Activated naive CD4-positive, alpha-beta T cell treated with anti-CD3 and anti-CD28 coated beads for 36 hours (primary cell): ENCODE measurements at places on chromosomes 7 and 10. TPM values are rescaled to one million over a fixed set of nuclear protein-coding genes. Genes with fewer than 3 reads are reported as not detected.

EMX2 gene
- total RNA-seq = not detected

GRCh38 chr7:130598056-130598455 lies 70.5 kb downstream of the COPG2 start:
- DNase-seq = no peak
- H3K27ac ChIP-seq = no peak overlapping the region

GRCh38 chr7:102320181-102320580 lies 33.5 kb downstream of the SH2B2 start:
- H3K36me3 ChIP-seq = no peaks in the 10 kb centered on the region
- no peaks in the 10 kb centered on the region for H3K27me3 ChIP-seq
- H3K27ac ChIP-seq = no peak overlapping the region
- no peak overlapping the region for H3K4me3 ChIP-seq
- H3K4me1 ChIP-seq = no peaks in the 10 kb centered on the region

- H3K36me3 ChIP-seq = no peaks in the 10 kb centered on the region
- no peak for DNase-seq
- peaks cover 20% of the 10 kb centered on the region for H3K27me3 ChIP-seq
These were observed 298.2 kb upstream of the GALNT17 start for GRCh38 chr7:70833726-70834125.

FFAR4 gene
- total RNA-seq = not detected

- peaks cover 64% of the 10 kb centered on the region for H3K4me1 ChIP-seq
- peak overlapping the region; percentile 95 for H3K27ac ChIP-seq
- DNase-seq = peak; percentile 79
These were observed 3.7 kb downstream of the RGS10 start for GRCh38 chr10:119538632-119539358.

- H3K4me1 ChIP-seq = no peaks in the 10 kb centered on the region
- H3K27me3 ChIP-seq = peaks cover 12% of the 10 kb centered on the region
- DNase-seq = no peak
- H3K4me3 ChIP-seq = no peak overlapping the region
These were observed 492.4 kb downstream of the TNS3 start for GRCh38 chr7:47089461-47089860.

CCDC172 gene
- not detected for total RNA-seq

LIPA gene
- total RNA-seq = 16.1 TPM

HOXA10 gene
- total RNA-seq = not detected

DNA sequence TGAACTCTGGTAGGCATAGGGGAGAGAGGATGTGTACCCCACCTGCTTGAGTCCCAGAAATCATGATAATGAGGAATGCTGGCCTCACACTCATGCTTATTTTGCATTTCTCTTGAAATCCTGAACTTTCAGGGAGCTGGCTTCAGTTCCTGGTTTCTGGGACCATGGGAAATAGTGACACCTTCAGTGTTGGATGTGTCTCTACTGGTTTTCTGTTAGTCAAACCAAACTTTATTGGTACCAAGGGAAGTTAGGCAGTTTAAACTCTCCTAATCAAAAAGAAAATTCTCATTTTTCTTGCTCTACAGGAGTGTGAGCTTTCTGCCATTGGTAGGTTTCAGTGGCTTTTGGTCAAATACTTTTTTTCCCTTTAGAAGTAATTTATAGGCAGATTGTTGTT lies 11.8 kb upstream of the PCGF5 start:
- H3K36me3 ChIP-seq = no peaks in the 10 kb centered on the region
- peaks cover 61% of the 10 kb centered on the region for H3K4me1 ChIP-seq
- H3K27me3 ChIP-seq = no peaks in the 10 kb centered on the region
- no peak overlapping the region for H3K27ac ChIP-seq

- no peaks in the 10 kb centered on the region for H3K36me3 ChIP-seq
- H3K4me3 ChIP-seq = no peak overlapping the region
- no peak for DNase-seq
- H3K27ac ChIP-seq = no peak overlapping the region
- H3K4me1 ChIP-seq = no peaks in the 10 kb centered on the region
These were observed 564.9 kb downstream of the POM121L12 start for GRCh38 chr7:53600296-53600695.

- no peak for DNase-seq
- no peaks in the 10 kb centered on the region for H3K27me3 ChIP-seq
- H3K4me3 ChIP-seq = no peak overlapping the region
- no peaks in the 10 kb centered on the region for H3K36me3 ChIP-seq
- no peaks in the 10 kb centered on the region for H3K4me1 ChIP-seq
These were observed 35.9 kb upstream of the CYP2C9 start for GRCh38 chr10:94902570-94902969.

GRCh38 chr7:101684983-101685330 lies 55.9 kb upstream of the MYL10 start:
- H3K4me1 ChIP-seq = no peaks in the 10 kb centered on the region
- H3K4me3 ChIP-seq = no peak overlapping the region
- no peak for DNase-seq
- no peak overlapping the region for H3K27ac ChIP-seq
- H3K36me3 ChIP-seq = no peaks in the 10 kb centered on the region
